ENCODE measurements at places on chromosomes 4 and X.
A peak's percentile ranks its signal among the peaks of the same experiment; 100 is the strongest.

DNA sequence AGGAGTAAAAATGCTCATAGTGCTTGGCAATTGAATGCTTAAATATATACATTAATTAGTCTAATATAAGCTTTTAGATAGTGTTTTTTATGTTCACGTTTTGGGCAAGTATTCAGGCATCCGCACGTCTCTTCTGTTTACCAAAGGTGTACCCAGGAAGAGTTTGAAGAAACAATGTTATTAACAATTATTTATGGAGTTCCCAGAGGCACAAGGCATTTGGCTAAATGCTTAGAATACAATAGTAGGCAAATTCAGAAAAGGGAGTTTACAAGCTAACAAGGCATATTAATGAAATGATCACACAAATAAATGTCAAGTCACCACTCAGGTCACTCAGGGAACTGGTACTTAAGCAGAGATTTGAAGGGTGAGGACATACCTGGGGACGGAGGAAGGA, 294.8 kb downstream of the TENM3 start:
- DNase-seq = no peak

DNA sequence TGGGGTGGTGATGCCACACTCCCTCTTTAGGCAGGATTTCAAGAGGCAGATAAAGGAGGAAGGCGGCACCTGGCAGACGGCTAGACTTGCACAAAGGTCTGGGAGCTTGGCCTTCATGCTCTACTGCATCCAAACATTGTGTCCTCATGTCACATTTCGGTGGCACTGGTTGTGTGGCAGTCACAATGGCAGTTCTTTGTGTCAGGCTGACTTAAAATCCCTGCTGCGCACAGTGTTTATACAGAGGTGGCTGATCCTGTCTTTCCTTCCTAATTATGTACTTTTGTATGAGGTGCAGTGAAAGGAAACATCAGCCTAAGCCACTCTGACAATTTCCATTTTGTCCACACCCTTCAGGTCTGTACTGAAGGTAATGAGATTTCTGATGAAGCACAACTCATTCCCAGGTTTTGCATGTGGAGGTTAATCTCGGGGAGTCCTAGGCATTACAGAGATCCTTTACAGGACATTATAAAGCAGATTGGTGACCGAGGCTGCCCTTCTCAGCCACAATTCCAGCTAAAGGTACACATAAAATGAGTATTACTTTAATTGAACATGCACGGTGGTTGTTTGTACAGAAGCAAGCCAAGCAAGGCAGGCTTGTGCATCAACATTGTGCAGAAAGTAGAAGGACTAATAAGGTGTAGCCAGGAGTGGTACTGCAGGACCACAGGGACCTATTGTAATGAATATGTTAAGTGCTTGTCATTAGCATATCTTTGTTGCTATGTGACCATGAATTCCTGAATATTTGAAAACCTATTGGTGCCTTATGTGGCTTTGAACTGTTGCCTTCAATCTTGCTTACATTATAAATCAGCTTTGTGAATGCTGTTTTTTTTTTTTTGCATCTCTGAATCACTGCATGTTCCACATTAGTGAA, 147.6 kb downstream of the STK32B start:
- no peak for DNase-seq

- peak; percentile 71 for DNase-seq
Observed at GRCh38 chr4:143558823-143559756, 45.6 kb downstream of the SMARCA5 start.

DNA sequence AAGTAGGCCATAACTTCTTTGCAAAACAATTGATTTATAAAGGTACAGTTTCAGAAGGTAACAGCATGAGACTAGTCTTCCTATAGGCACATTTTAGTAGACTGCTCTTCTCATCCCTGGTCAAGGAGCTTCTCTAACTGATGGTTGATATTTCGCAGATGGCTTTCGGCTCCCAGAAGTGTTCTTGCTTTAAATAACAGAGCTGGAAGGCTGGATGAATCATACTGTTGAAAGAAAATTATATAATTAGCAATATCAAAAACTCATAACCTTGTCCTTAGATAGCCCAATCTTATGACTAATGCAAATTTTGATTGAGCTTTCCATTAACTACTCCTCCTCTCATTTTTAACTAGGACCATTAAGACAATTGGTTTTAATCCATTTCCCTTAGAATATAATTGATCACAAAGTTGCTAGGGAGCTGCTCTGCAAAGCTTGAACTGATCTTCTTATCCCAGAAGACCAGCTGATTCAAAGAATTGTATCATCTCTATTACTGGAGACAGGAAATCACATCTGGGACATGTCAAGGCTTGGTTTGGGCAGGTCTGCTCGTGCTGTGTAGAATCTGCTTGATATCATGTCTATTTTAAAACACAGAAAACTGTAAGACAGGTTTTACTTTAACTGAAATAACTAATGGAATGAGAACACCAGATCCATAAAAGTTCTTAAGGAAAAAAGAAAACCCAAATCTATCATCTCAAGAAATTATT, 38.6 kb downstream of the CENPU start:
- DNase-seq = no peak

GRCh38 chr4:15805583-15806517, 27.7 kb downstream of the CD38 start:
- peak; percentile 54 for DNase-seq

All from muscle of arm (tissue), 14 donors.